ENCODE measurements at places on chromosomes 11 and 22. TPM values are rescaled to one million over a fixed set of nuclear protein-coding genes. Genes with fewer than 3 reads are reported as not detected.

GRCh38 chr11:86431258-86431657, 56.6 kb downstream of the CCDC81 start:
- no peak for DNase-seq

GRCh38 chr11:1547467-1548098, 24.5 kb downstream of the DUSP8 start:
- no peak for DNase-seq

DNA sequence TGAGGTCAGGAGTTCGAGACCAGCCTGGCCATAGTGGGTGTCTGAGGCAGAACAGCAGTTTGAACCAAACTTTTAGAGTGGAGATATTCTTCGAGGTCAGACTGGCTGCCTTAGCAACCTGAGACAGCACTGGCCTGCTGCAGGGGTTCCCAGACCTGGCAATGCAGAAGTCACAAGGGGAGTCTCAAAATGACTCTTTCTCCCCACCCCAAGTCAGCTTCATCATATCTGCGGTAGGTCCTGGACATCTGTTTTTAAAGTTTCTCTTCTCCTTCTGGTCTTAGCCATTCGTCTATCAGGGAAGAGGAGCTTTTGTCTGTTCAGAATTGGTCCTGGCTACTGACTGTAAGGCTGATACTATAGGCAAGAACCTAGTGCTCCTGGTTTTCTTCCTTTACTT, 14.5 kb upstream of the CLMP start:
- no peak for DNase-seq

DNA sequence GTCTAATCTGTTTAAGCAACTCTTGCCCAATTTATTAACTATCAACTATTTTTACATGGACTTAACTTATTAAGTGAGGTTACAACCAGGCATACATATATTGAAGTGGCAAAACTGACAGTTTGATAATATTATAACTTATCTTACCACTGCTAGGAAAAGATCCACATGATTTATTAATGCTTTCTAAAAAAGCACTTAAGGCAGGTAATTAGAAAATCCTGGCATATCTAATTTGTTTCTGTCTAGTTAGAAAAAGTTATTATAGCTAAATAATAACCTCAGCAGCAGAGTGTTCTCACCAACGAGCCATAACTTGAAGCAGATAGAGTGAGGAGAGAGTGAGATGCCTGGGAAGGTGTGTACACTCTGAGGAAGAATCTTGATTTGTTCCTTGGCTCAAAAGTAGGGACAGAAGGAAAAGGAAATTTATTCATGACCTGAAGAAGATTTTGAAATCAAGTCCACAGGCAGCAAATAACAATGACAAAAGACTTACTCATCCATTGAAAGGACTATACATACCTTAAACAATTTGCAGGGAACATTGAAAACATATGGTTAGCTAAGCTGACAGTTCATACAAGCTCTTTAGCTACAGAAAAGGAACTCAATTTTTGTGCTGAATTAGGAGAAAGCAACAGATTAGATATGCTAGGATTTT, 7.1 kb upstream of the MUC15 start:
- DNase-seq = no peak

- no peak for DNase-seq
Observed at GRCh38 chr11:110373051-110373702, 56.6 kb upstream of the FDX1 start.

DNA sequence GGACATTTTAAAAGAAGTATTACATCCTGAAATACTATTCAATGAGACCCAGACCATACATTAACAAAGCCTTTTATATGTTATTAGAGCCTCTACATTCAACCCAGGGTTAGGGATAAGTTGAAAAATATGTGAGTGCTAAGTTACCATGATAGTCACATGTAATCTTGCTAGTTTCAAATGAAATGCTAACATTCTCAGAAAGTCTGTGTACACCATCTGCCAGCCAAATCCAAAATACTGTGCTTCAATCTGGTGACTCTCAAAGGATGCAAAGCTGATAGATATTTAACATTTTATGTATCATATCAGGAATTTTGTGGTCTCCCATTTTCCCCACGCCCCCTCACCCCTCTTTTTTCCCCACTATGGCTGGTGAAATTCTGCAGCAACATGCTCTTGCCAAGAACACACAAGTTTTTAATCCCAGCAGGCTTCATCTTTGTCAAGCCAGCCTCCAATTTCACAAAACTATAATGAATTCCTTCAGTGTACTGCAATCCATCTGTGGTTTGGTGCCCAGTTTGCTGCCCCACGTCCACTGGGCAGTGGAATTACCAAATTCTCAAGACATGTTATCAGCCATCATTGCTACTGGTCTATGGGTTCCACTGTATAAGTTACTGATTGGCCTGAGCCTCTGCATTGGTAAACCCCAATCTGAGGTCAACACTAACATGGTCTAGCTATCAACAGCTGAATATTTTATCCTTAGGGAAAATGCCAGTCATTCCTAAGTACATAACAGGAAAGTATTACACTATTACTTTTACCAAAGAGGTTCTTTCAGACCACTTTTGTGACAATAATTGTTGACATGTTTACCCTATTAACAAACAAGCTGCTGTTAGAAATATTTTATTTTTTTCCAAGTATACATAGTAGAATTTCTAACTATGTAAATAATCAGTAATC, 1.5 kb upstream of the PICALM start:
- DNase-seq = no peak

DNA sequence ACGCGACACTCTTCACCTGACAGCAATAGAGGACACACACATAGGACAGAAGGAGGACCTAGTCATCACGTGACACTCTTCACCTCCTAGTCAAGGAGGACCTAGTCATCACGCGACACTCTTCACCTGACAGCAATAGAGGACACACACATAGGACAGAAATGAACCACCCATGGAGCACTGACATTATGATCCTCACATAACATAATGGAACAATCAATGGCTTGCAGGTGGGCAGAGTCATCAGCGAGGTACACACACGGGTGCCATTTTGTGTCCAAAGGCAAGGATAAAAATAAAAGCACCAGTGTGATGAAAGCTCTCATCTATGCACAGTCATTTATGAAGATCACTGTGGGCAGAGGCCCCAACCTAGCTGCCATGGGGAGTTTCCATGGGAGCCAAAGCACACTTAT, 354.7 kb downstream of the LARGE1 start:
- peak; percentile 49 for DNase-seq

DNA sequence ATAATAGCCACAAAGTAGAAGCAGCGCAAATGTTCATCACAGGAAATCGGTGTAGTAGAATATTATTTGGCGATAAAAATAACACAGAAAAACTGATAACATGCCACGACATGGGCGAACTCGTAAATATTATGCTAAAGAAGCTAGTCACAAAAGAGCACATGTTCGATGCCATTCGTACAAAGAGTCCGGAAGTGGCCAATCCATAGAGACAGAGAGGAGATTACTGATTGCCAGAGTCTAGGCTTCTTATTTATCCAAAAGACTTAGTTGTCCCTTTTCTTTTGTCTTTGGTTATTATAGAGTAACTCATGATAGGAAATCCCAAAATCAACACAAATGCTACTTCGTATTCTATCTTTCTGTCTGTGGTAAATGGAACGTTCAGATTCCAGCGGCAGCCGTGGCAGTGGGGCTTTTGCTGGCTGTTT, 56.5 kb downstream of the MED15 start:
- DNase-seq = no peak

GRCh38 chr11:12362857-12363256, 14.5 kb upstream of the PARVA start:
- no peak for DNase-seq

- no peak for DNase-seq
Observed at GRCh38 chr22:45162531-45162930, 1.2 kb upstream of the NUP50 start.

PLEKHB1 gene
- 9.9 TPM for total RNA-seq

CRYBB2 gene
- total RNA-seq = 0.29 TPM

KRTAP5-9 gene
- not detected for total RNA-seq

OR2AT4 gene
- not detected for total RNA-seq

CRYAB gene
- total RNA-seq = 4,265 TPM

All from left cardiac atrium (tissue), 4 donors.